CD14-positive monocyte (primary cell): ENCODE measurements at places on chromosomes 7 and 10.
A peak's percentile ranks its signal among the peaks of the same experiment; 100 is the strongest.

DNA sequence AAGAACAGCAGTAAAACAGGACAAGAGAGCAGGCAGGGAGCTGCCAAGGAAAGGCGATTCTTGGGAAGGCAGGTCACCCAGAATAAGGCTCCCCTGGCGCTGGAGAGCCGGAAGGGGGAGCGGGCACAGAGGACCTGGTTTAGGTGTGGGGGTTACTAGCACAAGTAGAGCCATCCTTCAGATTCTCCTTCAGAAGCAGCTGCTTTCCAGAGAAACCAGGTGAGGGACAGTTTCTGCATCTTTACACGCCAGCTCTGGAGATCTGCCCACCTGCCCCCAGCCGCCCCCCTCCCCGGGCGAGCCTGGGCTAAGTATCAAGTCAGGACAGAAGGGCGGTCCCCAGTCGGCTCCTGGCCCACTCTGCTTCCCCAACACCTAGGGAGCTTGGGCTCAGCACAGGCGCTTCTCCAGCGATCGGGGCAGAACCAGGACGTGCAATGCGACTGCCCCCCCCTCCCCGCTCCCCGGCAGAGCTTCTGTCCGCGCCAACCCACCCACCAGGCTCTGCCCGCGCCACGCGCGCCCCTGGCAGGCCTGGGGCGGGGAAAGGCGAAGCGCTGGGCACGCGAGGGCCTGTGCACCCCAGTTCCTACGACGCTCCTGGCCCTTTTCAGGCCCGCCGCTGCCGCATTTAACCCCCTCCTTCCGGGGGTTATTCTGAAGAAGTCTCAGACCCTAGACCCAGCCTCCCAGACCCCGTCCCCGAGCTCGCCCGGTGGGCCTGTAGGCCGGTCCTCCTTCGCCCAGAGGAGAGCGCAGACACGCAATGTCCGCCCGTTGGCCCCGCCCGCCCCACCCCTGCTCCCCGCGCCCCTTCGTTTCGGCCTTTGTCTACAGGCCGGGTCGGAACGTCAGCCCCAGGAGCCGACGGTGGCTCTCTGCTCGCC, 4.4 kb upstream of the EN2 start:
- no peak for DNase-seq

GRCh38 chr7:28071570-28071969, 109.0 kb downstream of the JAZF1 start:
- DNase-seq, result no peak

- DNase-seq, result no peak
Observed at GRCh38 chr7:157975401-157976372, 611.9 kb downstream of the PTPRN2 start.

GRCh38 chr7:28725045-28725642, 233.0 kb downstream of the TRIL start:
- DNase-seq, result no peak

- peak; percentile 71 for DNase-seq
Observed at GRCh38 chr10:89346405-89347254, 18.8 kb downstream of the IFIT3 start.

- peak; percentile 89 for DNase-seq
Observed at GRCh38 chr10:132319853-132320653, 11.9 kb upstream of the LRRC27 start.

GRCh38 chr7:1761774-1762173, 91.7 kb downstream of the ELFN1 start:
- no peak for DNase-seq

DNA sequence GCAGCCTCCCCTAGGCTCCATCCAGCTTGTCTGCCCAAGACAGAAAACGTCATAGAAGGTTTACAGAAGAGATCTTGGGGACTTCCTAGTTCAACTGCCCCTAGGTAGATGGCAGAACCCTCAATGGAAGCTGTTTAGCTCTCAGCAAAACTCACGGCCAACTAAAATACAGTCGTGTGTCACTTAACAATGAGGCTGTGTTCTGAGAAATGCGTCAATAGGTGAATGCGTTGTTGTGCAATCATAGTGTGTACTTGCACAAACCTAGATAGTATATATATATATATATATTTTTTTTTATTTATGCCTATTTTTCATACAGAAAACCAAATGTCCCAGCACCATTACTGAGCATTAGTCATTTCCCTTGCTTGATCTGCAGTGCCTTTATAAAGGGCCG, 100.4 kb upstream of the SH2B2 start:
- DNase-seq, result no peak

- DNase-seq, result peak; percentile 76
Observed at GRCh38 chr7:76358011-76358480, 745 bp downstream of the YWHAG start.
